Thoracic aorta endothelial cell (primary cell): ENCODE measurements at places on chromosomes 3 and 15. TPM values are rescaled to one million over a fixed set of nuclear protein-coding genes. Genes with fewer than 3 reads are reported as not detected.

The LRRC15 gene
- total RNA-seq, result under 0.01 TPM in 1 of 2 replicates, not detected in the other

The EOGT gene
- 150 and 163 TPM in 2 replicates for total RNA-seq

The FBXO40 gene
- total RNA-seq, result not detected in 2 replicates

The CSTA gene
- total RNA-seq, result not detected in 2 replicates

The IQSEC1 gene
- 10.5 and 16.4 TPM in 2 replicates for total RNA-seq

The DOCK3 gene
- 0.13 and 0.14 TPM in 2 replicates for total RNA-seq

The GOLGA6L22 gene
- not detected in 2 replicates for total RNA-seq

The NOX5 gene
- total RNA-seq, result 0.07 TPM in 1 of 2 replicates, not detected in the other

The RPN1 gene
- 426 and 447 TPM in 2 replicates for total RNA-seq

The CELSR3 gene
- 0.27 and 0.29 TPM in 2 replicates for total RNA-seq

The ALG3 gene
- 27.8 and 33.3 TPM in 2 replicates for total RNA-seq
